ENCODE measurements at places on chromosomes 1 and 21.

- DNase-seq, result no peak
Observed at GRCh38 chr1:60893136-60893930, 189.0 kb upstream of the NFIA start.

GRCh38 chr1:93804412-93804811, 74.6 kb downstream of the DNTTIP2 start:
- no peak for DNase-seq

- DNase-seq, result no peak
Observed at GRCh38 chr1:32194984-32195383, 5.4 kb upstream of the CCDC28B start.

DNA sequence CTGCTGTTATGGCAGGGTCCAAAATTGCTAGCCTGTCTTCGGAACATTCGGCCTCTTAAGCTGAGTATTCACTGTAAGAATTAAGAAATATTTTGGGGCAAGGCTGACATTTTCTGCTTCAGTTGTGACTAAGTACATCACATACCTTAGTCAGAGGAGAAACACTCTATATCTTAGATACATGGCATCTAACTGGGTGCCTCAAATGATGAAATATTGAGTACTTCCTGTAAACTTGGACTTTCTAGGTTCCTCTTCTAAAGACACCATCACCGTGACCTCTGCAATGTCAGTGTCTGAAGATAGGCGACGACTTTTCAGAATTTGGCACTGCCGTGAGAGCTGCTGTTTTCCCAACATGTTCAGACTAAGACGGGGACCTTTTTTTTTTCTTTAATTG, 65.6 kb downstream of the PCBP3 start:
- no peak for DNase-seq

DNA sequence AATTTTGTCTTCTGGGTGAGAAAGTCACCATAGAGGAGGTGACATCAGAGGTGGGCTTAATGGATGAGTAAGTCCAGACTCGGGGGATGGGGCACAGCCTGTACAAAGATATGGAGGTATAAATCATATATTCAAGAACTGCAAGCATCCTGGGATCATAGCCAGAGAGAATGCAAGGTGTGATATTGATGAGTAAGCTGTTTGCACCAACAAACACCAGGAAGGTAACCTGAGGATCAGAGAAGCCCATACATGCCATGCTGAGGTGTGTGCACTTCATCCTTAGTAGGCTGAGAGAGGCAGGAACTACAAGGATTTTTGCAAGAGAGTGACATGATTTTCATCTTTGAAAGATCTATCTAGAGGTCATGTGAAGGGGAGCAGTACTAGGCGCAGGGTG, 306.4 kb downstream of the HHAT start:
- DNase-seq, result no peak

DNA sequence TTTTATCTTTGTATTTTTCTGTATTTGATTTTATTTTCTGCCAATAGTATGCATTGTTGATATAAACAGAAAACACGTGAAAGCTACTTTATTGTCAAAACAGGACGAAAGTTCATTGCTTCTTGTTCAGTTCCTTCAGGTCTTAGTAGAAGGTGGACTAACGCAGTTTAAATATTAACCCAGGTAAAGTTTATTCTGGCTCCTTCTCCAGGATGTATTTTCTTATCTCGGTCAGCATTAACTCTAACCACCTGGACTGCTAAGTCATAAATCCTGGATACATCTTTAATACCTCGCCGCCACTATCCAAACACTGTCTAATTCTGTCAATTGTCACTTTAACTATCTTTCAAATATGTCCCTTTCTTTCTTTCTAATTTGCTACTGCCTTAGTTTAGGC, 5.7 kb upstream of the SOAT1 start:
- no peak for DNase-seq

Measured in activated B cell treated with CpG ODN at 0.5 μM for 24 hours (primary cell).